ENCODE measurements at places on chromosomes 1 and 21.

DNA sequence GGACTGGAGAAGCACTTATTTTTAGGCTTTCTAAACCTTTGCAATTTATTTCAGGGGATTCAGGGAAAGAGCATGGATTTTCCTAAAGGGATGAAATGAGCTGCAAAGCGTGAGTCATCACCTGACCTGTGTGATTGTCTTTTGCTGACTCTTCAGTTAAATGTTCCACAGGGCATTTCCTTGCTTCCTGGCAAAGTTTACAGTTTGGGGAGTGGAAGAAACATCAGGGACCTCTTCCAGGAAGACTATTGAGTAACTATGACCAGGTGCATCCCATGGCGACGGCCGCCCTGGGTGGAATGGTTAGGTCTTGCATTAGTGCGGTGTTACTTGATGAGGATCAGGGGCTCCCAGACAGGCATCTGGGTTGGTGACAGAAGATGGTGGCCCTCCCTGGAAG is 79.5 kb upstream of the SIPA1L2 start:
- no peak for DNase-seq

DNA sequence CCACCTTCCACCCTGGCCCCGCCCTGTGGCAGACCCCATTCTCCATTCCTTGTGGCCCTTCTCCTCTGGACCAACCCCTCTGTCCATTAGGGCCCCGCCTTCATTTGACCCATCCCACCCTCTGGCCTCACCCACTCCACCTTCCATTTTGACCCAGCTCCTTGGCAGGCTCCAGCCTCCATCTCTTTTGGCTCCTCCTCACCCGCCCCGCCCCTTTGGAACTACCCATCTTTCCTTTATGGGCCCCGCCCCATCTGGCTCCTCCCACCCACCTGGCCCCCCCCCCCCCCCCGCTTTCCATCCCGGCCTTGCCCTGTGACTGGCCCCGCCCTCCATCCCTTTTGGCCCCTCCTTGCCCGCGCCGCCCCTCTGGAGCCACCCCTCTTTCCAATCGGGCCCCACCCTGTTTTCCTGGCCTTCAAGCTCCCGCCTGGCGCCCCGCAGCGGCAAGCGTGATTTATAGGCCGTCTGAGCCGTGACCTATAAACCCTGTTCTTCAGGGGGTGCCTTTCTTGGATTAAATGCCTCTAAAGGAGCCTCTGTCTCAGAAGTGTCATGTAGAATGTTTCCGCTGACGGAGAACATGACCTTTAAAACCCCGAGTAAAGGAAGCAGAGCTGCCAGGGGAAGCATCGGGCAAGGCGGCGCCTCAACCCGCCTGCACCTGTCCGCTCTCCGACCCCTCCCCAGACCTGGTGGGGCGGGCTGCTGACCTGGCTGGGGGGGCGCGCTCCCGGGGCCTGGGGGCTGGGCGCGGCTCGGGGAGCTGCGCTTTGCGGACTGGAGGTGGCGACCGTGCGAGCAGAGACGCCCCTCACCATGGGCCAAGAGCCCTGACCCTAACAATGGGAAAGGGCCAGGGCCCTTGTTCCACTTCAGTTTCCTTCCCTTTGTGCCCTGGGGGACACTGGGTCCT is 178.0 kb downstream of the CAMTA1 start:
- DNase-seq: peak; percentile 77

DNA sequence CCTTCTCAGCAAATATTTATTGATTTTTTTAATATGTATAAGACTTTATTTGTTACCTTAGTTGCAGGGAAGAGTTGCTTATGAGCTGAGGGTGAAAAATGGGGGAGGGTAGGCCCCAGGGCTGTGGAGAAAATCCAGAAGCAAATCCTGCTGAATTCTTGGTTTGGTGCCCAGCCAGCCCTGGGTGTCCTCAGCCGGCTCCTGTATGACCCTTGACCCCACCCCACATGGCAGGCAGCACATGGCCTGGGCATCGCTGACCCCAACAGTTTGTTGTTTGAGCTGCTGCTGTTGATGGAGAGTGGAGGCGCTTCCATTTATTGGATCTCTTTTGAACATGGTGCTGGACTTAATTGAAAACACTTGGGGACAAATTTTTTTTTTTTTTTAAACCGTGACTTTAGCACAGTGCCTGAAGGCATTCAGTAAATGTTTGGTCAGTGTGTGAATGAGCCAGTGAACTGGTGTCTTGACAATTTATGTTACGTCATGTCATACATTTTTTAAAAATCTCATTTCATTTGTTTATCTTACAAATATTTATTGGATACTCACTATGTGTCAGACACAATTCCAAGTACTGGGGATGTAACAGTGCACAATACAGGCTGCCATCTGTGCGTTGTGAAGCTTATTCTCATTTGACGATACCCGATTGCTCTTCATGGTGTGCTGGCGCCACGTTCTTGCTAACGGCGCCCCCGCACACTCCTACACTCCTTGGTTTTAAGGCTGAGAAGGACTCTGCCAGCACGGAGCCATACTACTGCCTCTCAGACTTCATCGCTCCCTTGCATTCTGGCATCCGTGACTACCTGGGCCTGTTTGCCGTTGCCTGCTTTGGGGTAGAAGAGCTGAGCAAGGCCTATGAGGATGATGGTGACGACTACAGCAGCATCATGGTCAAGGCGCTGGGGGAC is 98.8 kb downstream of the MTR start:
- DNase-seq: no peak

DNA sequence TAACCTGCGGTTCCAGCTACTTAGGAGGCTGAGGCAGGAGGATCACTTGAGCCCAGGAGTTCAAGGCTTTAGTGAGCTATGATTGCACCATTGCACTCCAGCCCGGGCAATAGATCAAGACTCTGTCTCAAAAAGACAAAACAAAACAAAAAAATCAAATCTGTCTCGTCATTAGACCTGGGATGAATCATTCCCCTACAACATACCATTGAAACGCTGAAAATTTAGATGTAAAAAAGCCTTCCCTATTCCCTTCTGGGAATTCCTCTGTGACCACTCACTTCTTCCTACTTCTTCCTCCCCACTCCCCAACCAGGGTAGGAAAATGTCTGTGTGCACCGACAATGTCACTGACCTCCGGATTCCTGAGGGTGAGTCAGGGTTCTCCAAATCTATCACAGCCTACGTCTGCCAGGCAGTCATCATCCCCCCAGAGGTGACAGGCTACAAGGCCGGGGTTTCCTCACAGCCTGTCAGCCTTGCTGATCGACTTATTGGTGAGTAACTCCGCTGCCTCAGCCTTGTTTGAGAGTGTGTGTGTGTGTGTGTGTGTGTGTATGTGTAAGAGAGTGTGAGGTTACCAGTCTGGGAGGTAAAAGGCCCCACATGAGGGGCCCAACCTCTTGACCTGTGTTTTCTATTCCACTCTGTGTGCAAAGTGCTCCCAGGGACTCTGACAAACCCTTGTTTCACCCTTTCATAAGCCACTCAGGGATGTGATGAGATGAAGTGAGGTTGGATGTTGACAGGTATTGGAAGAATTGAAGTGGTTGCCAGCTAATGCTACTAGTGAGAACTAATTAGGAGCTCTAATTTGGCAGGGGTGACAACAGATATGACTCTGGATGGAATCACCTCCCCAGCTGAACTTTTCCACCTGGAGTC is 16.3 kb upstream of the SARS1 start:
- no peak for DNase-seq

DNA sequence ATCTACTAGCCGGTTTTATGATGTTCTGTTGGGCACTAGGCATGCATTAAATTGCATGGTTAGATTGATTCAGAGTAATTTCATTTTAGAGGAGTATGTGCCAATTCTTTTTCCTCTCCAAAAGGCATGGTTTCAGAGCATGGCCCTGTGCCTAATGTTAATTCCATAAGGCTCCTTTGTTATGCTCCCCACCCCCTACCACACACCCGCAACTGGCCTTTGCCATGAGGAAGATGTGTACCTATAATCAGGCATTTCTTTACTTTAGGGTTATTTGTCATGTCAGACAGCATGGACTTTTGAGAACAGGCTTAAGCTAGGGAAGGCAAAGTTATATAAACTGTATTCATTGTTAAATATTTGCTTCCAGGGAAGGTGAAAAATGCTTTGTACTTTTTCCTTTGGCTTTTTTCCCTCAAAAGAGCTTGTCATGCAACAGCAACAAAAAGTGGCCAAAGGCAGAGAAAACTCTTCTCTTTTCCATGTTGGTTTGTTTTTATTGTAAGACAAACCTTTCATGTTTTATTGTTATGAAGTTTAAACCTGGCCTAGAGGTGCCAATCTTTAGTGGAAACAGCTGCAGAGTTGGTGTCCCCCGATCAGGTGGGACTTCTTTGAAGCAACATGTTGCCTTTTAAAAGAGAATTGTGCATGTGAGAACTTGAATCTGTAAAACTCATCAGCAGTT is 24.3 kb upstream of the NBL1 start:
- DNase-seq: no peak

- no peak for DNase-seq
Measured at GRCh38 chr1:116760996-116761665, 6.9 kb downstream of the CD2 start.

- DNase-seq: no peak
Measured at GRCh38 chr21:42218836-42219605, at the start of gene ABCG1. Gene ABCG1, plus strand, starts transcription at chr21:42219140. Its CDS starts 123 bp downstream, at chr21:42219263.

DNA sequence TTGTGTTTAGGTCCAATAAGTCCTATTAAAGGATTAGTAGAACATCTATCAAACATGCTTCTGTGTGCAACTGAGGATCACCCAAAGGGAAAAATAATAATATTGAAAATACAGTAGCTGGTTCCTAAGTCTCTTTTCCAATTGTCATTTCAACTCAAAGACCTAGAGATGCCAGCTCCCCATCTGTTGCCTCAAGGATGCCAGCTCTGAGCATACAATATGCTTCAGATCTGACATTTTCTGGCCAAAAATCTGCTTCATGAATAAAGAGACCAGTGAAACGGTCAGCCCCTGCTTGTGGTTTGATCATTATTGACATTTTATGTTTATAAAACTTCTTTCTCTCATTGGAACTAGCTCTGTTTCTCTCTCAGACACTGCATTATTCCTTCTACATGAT is 72.9 kb downstream of the CCDC185 start:
- DNase-seq: no peak

DNA sequence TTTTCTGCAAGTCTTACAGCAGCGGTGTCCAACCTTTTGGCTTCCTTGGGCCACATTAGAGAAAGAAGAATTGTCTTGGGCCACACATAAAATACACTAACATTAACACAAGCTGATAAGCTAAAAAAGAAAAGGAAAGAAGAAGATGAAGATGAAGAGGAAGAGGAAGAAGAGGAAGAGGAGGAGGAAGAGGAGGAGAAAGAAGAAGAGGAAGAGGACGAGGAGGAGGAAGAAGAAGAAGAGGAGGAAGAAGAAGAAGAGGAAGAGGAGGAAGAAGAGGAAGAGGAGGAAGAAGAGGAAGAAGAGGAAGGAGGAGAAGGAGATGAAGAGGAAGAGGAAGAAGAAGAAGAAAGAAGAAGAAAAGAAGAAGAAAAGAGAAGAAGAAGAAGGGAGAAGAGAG is 230.7 kb downstream of the DENND1B start:
- no peak for DNase-seq

- no peak for DNase-seq
Measured at GRCh38 chr1:81880781-81881180, 80.0 kb downstream of the ADGRL2 start.

GRCh38 chr21:41008974-41009373 is 159.0 kb upstream of the BACE2 start:
- DNase-seq: no peak

DNA sequence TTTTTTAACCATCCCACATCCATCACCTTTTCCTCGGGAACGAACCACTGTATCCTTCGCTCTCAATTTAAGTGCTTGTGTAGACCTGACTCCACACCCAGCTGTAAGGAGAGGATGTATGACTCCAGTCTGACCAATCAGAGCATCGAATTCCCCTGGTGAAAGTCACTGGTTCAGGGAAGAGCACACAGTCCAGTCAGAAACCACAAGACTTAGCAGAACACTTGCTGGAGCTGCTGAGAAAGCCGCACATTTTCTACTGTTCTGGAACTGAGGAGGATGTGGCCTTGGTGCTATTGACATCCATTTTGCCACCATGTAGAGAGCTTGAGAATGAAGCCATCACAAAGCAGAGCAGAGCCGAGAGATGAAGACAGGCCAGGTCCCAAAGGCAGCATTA is 59.9 kb upstream of the CNN3 start:
- no peak for DNase-seq

DNA sequence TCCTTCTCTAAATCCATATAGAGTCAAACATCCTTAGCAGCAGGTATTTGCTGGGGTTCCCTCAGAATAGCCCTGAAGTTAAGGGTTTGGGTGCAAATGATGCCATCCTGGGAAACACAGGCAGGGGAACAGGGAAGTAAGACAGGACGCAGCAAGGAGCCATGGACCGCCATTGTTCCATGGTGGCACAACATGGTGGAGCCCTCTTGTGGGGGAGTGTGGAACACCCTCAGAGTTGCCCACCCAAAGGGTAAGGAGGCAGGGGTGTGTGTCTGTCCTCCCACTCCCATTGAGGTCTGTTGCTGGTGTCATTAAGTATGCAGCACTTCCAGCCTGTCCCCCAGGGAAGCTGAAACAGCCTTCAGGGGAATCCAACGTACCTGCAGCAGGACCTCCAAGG is 20.4 kb upstream of the RCAN1 start:
- no peak for DNase-seq

- DNase-seq: no peak
Measured at GRCh38 chr1:6966326-6966725, 181.1 kb downstream of the CAMTA1 start.

GRCh38 chr1:236111527-236112331 is 30.6 kb upstream of the GPR137B start:
- no peak for DNase-seq

- DNase-seq: no peak
Measured at GRCh38 chr1:155140630-155140953, 261 bp upstream of the DPM3 start.

- peak; percentile 54 for DNase-seq
Measured at GRCh38 chr1:52552236-52552504, 722 bp downstream of the TUT4 start.

DNA sequence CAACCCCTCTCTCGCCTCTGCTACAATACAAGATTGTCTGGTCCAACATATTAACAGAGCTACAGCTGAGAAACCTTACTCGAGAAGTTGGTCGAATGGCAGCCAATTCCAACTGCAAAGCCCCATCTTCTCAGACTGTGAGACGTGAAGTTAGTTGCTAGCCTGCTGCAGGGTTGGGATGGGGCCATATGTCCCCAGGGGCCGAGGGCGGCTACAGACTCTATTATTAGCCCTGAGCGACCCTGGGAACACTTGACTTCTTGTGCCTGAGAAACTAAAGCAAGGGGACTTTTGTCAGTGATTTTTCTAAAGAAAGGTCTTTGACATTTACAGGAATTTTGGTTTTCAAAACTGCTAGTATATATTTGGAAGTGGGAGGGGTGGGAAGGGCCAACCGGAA is 13.7 kb downstream of the NCF2 start:
- DNase-seq: no peak

DNA sequence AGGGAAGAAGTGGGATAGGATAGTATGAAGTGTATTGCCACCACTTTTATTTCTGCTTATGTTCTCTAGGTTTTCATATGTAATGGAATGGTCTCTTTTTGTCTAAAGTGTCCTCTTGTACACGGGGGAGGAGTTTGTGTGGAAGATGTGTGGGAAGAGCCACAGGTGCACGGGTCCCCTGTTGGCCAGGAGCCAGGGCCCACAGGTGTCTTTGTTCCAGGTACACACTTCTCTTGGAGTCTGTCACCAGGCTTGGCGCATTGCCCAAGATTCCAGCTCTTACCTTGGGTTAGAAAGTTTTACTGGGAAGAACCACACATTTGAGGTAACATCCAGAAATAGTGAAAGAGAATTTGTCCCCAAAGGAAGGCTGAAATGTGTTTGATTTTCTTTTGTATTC is 10.5 kb downstream of the TENT5C start:
- DNase-seq: no peak
